ENCODE measurements at places on chromosomes 11 and 22.
A peak's percentile ranks its signal among the peaks of the same experiment; 100 is the strongest.

DNA sequence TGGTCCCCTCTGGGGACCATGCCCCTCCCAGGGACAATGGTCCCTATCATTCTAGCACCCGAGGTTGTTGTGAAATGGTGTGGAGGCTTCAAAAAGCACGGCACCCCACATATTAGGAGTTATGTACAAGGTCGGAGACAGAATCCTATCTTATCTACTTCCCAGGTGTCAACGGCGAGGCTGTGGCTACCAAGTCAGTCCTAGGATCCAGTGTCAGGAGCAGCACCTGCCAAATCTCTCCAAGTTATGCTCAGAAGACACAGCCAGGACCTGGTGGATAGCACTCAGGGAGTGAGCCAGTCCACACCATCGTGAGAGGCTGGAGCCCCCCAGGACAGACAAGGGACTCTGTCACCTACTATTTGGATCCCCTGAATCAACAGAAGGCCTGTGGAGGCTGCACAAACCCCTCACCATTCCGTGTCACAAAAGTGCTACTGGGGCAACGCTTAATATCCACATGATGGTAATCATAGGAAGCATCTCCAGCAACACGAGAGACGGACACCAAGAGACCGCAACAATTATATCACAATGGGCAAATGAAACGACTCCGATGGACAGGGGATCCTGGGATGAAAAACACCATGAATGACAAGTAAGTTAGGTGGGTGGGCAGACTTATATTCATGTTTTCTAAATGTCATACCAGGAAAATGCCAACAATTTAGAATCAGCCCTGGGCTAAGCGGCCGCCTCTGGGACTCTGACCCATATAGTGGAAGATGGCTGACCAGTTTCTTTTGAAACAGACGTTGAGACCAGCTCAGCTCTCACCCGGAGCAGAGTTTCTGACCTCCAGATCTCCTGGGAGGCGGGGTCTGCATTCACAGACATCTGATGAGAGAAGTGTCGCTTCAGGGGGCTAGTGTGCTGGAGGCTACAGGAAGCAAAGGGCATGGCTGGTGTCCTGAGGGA is 108.4 kb downstream of the MED15 start:
- DNase-seq = no peak

GRCh38 chr11:45679806-45680205 is 14.4 kb upstream of the CHST1 start:
- no peak for DNase-seq

DNA sequence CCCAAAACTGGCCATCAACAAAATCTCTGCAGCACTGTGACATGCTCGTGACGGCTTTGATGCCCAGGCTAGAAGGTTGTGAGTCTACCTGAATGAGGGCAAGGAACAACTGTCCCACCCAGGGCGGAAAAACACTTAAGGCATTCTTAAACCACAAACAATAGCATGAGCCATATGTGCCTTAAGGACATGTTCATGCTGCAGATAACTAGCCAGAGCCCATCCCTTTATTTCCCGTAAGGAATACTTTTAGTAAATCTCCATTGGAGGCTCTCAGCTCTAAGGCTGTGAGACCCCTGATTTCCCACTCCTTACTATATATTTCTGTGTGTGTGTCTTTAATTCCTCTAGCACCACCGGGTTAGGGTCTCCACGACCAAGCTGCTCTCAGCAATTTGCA is 3.4 kb downstream of the CHORDC1 start:
- no peak for DNase-seq

DNA sequence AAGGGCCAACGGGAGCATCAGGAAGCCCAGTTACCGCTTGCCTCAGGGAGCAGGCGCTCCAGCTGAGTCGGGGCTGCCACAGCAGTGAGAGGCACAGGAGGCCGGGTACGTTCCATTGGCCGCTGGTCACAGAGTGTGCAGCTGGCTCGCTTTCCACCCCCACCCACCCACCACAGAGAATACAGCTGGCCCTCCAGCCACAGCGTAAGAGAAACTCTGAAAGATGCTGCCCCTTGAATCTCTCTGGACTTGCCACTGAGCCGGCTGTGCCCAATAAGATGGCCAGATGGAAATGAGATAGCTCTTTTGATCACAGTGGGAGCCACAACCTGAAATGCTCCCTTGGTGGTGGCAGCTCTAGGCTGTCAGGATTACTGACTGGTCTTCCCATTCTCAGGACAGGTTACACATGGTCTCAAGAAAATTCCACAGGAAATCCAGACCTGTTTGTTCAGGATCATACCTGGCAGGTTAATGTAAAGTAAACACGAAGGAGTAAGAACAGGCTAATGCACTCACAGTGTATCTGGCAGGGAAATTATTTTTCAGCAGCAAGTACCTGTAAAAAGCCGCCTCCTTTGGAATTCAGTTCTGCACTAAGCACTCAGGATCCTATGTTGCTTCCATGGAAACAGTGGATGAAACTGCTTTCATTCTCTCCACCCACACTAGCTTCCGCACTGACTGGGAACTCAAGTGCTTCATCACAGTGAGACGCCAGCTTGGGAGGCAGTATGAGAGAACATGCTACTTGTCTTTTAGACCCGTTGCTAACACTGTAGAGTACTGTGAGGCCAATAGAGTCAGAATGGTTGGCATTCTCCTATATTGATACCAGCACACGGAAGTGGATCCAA is 16.5 kb downstream of the SIAE start:
- DNase-seq = no peak

GRCh38 chr11:31728432-31728831 is 82.7 kb downstream of the PAX6 start:
- DNase-seq = no peak

DNA sequence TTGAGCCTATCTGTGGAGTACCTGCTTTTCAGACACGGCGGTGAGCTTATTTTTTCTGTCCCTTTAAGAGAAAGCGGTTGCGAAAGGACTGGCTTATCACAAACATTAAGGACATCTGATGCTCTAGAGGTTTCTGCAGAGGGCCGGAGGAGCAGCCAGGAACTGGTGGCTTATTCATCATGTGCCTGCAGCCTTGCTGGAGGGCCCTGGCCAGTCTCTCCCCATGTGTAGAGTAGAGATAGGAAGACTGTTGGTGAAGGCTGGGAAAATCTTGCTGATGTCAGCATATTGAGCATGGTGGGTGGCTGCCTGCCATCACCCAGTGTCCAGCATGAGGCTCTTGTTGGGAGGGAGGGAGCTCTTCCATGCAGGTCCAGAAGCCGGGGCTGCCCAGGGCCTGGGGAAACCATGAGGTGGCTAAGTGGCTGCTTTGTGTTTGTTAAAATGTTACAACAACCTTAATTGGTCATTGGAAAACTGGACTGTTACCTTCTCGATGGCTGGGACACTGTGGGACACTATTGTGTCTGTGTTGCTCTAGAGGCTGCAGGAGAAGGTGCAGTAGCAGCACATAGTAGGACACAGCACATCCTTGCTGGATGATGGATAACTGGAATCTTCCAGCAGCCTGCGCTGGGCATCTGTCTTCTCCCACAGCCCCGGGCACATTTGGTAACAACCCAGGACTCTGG is 54.3 kb downstream of the TSPAN18 start:
- DNase-seq = no peak

GRCh38 chr22:46070803-46071450 is 79.4 kb upstream of the PPARA start:
- peak; percentile 42 for DNase-seq

DNA sequence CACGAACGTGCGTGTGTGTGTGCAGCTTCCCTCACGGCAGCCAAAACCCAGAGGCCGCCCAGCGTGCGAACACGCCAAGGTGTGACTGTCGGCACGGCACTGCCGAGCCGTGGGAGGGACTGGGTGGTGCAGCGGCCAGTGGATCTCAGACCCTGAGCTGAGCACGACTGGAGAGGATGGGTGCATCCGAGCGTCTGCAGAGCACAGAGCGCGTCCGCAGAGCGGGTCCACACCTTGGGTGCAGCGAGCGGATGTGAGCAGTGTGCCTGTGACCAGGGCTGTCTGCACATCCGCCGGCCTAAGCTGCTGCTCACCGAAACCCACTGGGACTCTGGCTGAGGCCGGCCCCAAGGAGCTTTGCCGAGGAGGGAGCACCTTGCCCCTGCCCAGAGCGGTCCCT is 22.7 kb downstream of the PTDSS2 start:
- DNase-seq = no peak

- DNase-seq = no peak
Observed at GRCh38 chr22:25002241-25002985, 49.9 kb downstream of the KIAA1671 start.

DNA sequence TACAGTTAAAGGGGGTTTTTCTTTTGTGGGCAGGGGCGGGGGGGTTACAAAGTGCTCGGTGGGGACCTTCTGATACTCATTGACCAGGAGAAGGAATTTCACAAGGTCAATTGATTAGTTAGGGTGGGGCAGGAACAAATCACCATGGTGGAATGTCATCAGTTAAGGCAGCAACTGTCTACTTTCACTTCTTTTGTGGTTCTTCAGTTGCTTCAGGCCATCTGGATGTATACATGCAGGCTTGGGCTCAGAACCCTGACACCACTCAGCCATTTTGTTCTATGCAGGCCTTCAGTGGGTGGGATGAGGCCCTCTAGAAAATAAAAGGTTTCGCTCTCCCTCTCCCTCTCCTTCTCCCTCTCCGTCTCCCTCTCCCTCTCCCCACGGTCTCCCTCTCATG is 29.6 kb downstream of the TSPAN32 start:
- no peak for DNase-seq

- DNase-seq = no peak
Observed at GRCh38 chr11:47057365-47057764, 119.3 kb downstream of the ARFGAP2 start.

- DNase-seq = no peak
Observed at GRCh38 chr11:74671520-74672196, 59.6 kb downstream of the CHRDL2 start.

- DNase-seq = no peak
Observed at GRCh38 chr11:110207123-110207522, 89.3 kb downstream of the RDX start.

- no peak for DNase-seq
Observed at GRCh38 chr11:100403816-100404215, 283.3 kb upstream of the ARHGAP42 start.

GRCh38 chr11:26708736-26709456 is 13.0 kb downstream of the SLC5A12 start:
- no peak for DNase-seq

DNA sequence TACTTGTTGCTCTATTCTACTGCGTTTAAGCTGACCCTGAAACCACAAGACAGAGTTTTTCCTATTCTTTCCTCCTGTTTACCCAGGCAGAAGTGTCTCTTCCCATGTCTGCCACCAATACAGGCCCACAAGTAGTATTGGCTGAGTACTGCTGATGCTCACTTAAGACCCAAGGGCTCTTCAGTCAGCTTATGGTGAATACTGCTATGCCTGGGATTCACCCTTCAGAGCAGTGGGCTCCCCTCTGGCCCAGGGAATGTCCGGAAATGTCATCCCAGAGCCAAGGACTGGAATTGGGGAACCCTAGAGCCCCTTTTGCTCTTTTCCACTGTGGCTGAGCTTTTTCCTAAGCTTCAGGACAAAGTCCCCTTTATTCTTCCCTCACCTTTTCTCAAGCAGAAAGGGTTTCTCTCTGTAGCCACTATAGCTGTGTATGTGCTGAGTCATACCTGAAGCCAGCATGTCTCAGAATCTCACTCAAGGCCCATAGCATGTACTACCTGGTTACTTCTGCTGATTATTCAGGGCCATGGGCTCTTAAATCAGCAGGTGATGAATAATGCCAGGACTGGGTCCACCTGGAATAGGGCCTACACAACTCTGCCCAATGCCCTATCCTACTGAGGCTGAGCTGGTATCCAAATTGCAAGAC is 745.8 kb upstream of the ANO5 start:
- DNase-seq = no peak

DNA sequence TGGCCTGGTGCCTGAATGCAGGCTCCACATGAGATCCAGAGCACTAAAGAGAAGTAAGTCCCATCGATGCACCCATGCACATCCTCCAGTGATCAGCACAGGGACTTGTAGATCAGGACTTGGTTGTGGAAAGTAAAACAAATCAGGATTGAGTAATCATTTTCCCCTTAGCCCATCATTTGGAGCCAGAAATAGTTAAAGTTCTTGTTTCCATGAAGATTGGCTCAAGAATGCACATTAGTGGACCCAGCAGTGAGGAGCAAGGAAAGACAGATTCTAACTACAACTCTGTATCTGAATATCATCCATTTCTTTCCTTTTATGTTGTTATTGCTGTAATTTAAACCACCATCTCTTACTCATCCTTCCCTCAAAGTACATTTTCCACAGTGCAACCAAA is 19.1 kb downstream of the CCDC83 start:
- DNase-seq = no peak

DNA sequence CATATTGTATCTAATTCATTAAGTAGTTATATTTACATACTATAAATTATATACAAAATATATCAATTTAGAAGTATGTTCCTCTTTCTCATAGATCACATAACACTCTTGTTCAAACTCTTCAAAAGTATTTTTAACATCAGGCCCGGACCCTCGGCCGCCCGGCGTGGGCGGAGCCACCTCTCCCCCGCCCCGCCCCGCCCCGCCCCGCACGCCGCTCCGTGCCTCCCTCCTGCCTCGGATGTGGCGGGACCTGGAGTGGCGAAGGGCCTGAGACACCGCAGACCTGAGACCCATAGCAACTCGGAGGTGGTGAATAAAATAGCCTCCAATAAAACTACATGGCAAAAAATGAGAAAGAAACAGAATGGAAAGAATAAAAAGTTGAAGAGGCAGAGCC is 105.9 kb upstream of the BDNF start:
- DNase-seq = no peak

- DNase-seq = no peak
Observed at GRCh38 chr22:31098632-31099110, 8.7 kb downstream of the SELENOM start.

DNA sequence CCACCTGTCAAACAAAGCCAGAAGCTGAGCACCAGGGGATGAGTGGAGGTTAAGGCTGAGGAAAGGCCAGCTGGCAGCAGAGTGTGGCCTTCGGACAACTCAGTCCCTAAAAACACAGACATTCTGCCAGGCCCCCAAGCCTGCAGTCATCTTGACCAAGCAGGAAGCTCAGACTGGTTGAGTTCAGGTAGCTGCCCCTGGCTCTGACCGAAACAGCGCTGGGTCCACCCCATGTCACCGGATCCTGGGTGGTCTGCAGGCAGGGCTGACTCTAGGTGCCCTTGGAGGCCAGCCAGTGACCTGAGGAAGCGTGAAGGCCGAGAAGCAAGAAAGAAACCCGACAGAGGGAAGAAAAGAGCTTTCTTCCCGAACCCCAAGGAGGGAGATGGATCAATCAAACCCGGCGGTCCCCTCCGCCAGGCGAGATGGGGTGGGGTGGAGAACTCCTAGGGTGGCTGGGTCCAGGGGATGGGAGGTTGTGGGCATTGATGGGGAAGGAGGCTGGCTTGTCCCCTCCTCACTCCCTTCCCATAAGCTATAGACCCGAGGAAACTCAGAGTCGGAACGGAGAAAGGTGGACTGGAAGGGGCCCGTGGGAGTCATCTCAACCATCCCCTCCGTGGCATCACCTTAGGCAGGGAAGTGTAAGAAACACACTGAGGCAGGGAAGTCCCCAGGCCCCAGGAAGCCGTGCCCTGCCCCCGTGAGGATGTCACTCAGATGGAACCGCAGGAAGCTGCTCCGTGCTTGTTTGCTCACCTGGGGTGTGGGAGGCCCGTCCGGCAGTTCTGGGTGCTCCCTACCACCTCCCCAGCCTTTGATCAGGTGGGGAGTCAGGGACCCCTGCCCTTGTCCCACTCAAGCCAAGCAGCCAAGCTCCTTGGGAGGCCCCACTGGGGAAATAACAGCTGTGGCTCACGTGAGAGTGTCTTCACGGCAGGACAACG is 11.7 kb downstream of the CXCR5 start:
- no peak for DNase-seq

- DNase-seq = no peak
Observed at GRCh38 chr11:76193219-76193618, 13.1 kb downstream of the WNT11 start.
